Stimulated activated naive CD8-positive, alpha-beta T cell treated with anti-CD3 and anti-CD28 coated beads, Interleukin-15, Interleukin-2, amounts not matched to agents 100 U/mL and 50 U/mL, for 24 hours (primary cell): ENCODE measurements at places on chromosomes 1 and 21.

DNA sequence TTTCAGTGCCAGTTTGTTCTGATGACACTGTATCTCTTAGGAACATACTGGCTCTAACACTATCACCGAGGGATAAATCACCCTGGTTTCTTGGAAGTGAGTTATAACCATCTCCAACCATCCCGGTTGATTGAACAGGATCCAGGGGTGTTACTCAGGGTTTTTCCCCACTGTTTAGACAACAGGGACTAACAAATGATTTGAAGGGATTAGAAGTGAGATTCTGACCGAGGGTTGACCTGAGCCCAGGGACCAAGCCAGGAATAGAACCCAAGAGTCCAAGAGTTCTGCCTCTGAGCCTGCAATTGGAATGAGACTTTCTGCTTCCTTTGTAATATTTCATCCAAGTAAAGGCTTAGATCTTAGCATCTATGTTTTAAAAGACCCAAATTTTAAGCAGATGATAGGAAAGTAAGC is 154.0 kb downstream of the DHRS3 start:
- DNase-seq: no peak

- DNase-seq: no peak
These were observed 30.2 kb downstream of the EVA1C start for GRCh38 chr21:32442566-32443318.

DNA sequence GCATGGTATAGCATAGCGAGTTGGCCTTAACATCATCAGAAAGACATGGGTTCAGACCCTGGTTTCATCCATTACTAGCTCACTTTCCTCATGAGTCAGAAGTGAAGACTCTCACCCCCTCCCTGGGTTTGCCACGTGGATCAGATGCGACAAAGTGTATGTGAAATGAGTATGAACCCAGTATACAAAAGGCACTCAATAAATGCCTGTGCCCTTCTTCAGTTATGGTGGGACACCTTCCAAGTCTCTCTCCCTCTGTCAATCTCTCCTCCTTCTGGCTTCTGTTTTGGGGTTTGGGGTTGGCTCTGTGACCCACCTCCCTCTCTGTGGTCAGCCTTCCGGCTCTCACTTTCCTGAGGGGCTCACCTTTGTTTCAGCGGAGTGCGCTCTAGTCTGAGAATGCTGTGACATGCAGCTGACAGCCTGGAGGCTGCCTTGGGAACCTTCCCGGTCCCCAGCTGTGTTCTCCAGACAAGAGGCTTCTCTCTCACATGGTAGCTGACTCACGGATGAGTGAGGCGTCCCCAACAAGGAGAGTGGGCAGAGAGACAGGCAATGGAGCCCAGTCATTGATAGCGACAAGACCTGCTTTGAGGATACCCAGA is 155.0 kb upstream of the EDN2 start:
- peak; percentile 67 for DNase-seq

DNA sequence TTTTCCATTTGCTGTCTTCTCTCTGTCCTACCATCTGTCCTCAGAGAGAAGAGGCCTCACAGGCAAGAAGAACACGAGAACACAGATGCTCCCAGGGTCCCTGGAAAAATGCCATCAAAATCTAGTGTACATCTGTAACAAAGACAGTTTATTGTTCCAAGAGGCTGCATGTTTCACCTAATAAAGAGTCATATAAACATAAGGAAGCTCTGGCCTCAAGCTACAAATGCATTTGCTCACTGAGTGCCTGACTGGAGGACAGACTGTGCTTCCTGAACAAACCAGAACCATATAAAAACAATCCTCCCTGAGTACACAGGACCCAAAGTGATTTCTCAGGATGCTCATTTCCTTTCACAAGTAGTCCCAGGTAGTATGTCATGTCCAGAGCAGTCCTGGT is 76.3 kb upstream of the SLC44A3 start:
- no peak for DNase-seq

GRCh38 chr1:186289943-186290545 is 85.0 kb downstream of the TPR start:
- DNase-seq: no peak

DNA sequence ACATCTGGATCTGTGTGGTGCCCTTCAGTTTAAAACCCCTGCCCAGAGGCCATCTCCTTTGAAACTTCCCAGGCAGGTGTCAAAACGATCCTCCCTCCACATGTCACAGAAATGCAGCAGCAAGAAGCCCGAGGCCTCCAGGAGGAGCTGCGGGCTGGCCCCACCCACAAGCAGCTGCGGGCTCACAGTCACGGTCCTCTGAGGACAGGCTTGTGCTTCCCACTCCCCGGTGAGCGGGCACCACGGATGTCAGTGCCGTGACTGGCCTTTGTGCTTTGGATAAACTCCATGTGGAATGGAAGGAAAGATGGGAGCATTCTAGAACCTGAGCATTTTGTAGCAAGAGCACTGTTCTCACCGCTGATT is 65.8 kb downstream of the SIK1 start:
- peak; percentile 24 for DNase-seq

DNA sequence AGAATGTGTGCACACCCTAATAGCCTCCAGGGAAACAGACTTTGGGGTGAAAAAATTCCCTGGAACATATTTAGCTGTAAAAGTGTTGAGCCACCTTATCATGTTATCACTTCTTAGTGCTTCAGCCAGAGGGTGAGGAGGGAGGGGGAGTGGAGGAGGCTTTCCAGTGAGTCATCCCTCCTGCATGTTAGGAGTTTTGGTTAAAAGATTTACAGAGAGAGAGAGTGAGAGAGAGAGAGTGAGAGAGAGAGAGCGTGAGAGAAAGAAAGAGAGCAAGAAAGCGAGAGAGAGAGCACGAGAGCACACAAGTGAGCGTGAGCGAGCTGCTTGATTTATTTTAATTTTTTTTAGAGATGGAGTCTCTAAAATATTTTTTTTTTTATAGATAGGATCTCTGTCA is 13.5 kb upstream of the CACNA1E start:
- no peak for DNase-seq

- DNase-seq: no peak
These were observed 53.4 kb upstream of the BCAR3 start for GRCh38 chr1:93734999-93735398.

DNA sequence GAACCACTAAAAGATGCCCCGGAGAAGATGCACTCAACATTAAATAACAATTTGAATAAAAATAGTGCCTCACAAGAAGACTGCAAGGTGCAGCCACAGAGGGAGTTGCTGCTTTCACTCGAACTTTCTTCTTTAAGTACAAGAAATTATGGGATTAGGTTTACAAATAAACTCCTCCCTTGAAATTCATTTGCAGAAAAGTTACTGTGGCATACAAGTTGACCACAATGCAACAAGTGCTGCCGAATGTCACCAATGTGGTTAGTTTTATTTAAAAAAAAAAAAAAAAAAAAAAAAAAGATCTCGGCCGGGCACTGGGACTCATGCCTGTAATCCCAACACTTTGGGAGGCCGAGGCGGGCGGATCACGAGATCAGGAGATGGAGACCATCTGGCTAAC is 76.8 kb upstream of the RAB4A start:
- no peak for DNase-seq

DNA sequence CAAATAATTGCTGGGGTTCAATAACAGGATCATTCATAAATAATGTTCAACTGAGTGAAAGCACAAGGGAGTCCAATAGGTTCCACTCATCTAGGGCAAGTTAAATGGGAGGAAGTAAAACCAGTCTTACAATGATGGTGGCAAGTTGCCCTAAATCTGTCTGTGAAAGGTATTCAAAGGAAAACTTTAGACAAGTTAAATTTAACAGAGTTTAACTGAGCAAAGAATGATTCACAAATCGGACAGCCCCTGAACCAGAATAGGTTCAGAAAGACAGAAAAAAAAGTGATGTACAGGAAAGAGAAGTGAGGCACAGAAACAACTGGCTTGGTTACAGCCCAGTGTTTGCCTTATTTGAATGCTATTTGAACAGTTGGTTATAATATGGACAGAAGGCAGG is 183.5 kb upstream of the ADGRL4 start:
- no peak for DNase-seq

DNA sequence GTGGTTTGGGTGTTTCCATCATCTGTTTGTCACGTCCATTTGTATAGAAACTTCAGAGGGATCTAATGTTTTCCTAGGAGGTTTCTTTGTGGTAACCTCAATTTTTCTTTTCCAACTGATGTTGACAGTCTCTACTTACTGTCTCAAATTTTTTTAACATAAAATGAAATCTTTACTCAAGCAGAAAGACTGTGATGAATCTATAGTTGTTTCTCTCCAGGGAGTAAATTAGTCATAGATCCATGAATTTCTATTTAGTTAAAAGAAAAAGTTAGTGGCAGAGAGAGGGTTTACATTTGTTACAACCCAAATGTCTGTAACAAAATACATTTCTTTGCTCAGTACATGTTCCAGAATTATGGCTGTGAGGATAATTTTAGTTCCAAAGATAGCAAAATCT is 161.6 kb downstream of the DISP1 start:
- no peak for DNase-seq

GRCh38 chr1:231940701-231941100 is 314.1 kb downstream of the DISC1 start:
- DNase-seq: no peak

- DNase-seq: no peak
These were observed 72.8 kb downstream of the CAMK2N1 start for GRCh38 chr1:20413136-20413775.

- no peak for DNase-seq
These were observed 29.6 kb upstream of the PLA2G4A start for GRCh38 chr1:186798960-186799688.

GRCh38 chr21:25960402-25960801 is 210.2 kb downstream of the APP start:
- DNase-seq: no peak

- peak; percentile 57 for DNase-seq
These were observed 35.8 kb downstream of the SLC2A1 start for GRCh38 chr1:42922687-42923366.

DNA sequence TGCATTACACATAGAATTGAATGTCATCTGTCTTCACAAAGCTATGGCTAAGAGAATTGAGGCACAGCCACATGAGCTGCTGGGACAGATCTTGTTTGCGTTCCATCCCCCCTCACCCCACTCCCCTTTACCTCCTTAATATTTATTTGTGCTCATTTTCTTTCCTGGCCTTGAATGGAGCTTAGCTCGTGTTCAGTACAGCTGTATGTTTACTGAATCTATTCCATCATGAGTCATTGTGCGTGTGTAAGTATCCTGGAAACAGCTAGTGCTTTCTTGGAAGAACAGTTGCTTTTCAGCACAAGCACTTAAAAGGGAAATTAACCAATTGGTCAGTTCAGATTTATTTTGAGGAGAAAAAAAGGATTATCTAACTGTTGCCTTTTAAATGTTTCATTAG is 14.7 kb downstream of the PROX1 start:
- DNase-seq: no peak

DNA sequence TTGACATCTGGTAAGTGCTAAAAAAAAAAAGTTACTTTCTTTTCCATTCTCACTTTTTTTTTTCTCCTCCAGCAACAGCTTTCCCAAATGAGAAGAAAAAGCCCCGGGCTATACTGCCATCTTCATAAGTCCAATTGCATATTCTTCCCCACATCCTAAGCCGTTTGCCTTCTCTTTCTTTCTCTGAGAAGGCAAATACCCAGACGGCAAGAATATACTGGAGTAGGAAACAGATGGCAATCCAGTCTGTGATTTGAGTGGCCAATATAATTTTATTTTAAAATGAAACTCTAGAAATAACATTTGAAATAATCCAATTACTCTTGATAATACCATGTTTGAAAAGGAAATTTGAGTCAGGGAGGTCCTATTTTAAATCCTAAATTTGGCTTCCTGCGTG is 44.6 kb upstream of the GREM2 start:
- no peak for DNase-seq

GRCh38 chr1:3816331-3817137 is 20.2 kb upstream of the LRRC47 start:
- no peak for DNase-seq

DNA sequence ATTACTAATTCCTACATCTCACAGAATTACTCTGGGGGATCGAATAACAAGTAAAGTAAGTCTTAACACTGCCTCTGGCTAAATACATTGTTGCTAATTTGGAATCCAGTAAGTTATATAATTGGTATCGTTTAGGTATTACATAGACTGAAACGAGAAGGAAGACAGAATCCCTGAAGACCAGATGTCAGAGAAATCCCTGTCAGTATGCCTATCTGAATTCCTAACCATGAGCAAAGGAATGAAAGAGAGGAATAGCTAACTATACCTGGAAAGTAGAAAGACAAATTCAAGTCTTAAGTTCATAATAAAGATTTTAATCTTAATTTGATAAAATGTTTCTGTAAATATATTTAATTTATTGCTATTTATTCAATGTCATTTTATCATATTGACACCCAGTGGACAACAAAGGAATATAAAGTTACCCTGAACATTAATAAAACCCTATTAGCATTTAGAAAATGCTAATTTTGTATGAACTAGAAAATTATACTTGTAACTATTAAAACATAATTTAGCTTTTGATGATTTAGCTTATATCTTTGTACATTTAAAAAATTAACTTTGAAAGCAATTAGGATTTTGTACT is 11.4 kb downstream of the DEPDC1 start:
- no peak for DNase-seq

- no peak for DNase-seq
These were observed 24.9 kb downstream of the MAP3K7CL start for GRCh38 chr21:29155118-29155932.

DNA sequence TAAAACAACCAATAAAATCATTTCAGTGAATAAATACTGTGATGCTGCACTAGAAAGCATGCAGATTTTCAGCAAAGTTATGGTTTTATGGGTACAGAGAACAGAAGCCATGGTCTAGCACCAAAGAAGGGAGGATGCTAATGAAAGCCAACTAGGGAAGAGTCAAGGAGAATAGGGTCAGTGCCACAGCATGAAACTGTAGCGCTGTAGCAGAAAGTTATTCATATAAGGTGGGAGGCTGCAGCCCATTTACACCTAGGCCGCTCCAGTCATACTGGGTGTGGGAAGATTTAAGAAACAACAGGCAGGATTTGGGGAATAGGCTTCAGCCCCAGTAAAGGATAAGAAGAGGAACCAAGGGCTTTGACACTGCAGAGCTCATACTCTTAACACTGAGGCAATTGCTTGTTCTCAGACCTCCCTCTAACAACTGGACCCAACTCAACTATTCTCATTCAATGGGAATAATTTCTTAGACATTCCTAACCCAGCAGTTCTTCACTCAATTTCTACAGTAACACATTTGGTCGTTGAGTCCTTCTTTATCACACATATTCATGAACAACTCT is 4.4 kb downstream of the IFI16 start:
- DNase-seq: no peak

DNA sequence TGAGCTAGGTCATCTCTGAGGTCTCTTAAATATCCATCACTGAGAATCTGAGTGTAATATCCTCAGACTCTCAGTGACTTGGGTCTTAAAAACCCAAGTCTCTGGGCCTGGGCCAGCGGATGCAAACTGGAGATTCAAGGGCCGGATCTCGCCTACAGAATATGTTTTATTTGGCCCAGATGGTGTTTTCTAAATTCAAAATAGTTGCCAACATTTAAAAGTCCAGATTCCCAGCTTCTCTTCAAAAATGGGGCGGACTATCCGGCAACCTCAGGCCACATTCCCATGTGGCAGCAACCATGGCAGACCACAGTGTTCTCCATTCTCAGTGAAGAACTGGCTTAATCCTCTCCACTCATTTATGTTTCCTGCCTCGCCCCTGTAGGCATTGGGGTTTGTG is 12.7 kb upstream of the HEYL start:
- no peak for DNase-seq
